ENCODE measurements at places on chromosomes 7 and 10. TPM values are rescaled to one million over a fixed set of nuclear protein-coding genes. Genes with fewer than 3 reads are reported as not detected.
A peak's percentile ranks its signal among the peaks of the same experiment; 100 is the strongest.

Gene TFEC
- 8.5 TPM for total RNA-seq

Gene HGF
- total RNA-seq: 12.6 TPM

Gene PAOX
- total RNA-seq: 7.0 TPM

GRCh38 chr10:12158111-12158510, 28.6 kb downstream of the SEC61A2 start:
- H3K4me3 ChIP-seq: no peak overlapping the region
- no peak for DNase-seq
- H3K4me1 ChIP-seq: no peaks in the 10 kb centered on the region
- H3K27ac ChIP-seq: no peak overlapping the region

DNA sequence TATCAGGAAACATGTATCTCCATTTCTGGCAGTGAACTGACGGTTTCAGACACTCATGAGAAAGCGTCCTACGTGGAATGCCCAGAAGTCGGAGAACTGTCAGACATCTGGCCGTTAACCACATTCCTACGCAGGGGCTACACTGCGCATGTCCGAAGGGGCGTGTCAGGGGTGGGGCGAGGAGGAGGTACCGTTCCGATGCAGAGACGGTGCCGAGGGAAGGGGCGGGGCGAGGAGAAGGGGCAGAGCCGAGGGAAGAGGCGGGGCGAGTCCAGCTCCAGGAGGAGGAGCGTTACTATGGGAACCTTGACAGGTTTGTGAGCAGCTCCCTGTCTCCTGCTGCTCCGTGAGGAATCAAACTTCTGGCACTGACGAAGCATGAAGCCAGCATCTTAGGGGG, 366.9 kb upstream of the NUPR2 start:
- H3K4me3 ChIP-seq: no peak overlapping the region
- DNase-seq: no peak
- H3K27ac ChIP-seq: no peak overlapping the region
- no peaks in the 10 kb centered on the region for H3K4me1 ChIP-seq
- no peaks in the 10 kb centered on the region for H3K36me3 ChIP-seq

DNA sequence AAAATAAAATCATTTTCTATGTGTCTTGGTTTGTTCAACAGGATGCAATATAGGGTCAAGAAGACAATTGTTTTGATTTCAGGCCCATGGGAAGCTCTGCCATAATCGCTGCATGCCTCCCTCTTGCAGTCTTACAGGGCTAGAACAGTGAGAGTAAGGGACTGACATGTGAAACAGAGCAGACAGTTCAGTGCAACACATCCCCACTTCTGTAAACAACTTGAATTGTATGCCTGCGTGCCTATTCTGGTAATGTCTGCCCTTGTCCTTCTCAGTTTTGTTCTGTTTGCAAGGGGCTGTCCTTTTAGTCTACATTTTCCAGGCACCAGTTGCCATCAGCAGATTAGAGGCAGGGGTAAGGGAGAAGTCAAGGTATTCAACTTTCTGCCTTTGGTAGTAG, 34.8 kb upstream of the GPR37 start:
- H3K27ac ChIP-seq: no peak overlapping the region
- H3K4me3 ChIP-seq: no peak overlapping the region
- DNase-seq: no peak
- H3K27me3 ChIP-seq: no peaks in the 10 kb centered on the region
- no peaks in the 10 kb centered on the region for H3K36me3 ChIP-seq

DNA sequence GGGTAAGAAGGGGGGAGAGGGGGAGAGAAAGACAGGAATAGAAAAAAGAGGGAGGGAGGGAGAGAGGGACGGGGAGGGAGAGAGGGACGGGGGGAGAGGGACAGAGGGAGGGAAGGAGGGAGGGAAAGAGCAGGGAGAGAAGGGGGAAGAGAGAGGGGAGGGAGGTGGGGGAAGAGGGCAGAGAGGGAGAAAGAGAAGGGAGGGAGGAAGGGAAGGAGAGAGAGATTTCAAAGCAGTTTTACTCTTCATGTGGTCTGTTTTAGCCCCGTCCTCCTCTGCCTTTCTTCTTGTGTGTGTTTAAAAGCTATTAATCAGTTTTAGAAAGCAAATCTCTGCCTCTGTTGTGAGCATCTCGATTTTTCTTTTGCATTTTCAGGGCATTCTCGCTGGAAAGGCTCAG, 237.0 kb downstream of the WDR37 start:
- DNase-seq: no peak
- H3K4me3 ChIP-seq: no peak overlapping the region
- H3K27ac ChIP-seq: no peak overlapping the region
- H3K27me3 ChIP-seq: no peaks in the 10 kb centered on the region
- H3K4me1 ChIP-seq: no peaks in the 10 kb centered on the region
- no peaks in the 10 kb centered on the region for H3K36me3 ChIP-seq

GRCh38 chr10:81909453-81909852, 34.5 kb downstream of the NRG3 start:
- no peak overlapping the region for H3K4me3 ChIP-seq
- no peaks in the 10 kb centered on the region for H3K4me1 ChIP-seq
- no peak overlapping the region for H3K27ac ChIP-seq
- DNase-seq: no peak

DNA sequence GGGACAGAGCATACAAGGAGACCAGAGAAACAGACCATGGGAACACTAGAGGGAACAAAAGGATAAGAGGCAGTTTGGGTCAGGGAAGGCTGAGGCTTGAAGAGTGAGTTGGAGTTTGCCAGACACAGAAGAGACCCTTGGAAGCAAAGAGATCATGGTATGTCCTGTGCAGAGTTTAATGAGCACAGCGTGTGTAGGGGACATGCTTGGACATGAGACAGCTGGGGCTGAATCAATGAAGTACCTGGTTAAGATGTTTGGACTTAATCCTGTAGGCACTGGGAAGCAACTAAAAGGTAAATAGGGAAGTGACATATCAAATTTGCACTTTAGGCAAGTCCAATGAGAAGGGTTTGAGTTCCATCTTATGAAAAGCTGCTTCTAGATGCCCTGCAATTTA, 79.6 kb downstream of the KIAA1217 start:
- H3K4me1 ChIP-seq: peaks cover 9% of the 10 kb centered on the region
- no peak overlapping the region for H3K27ac ChIP-seq
- DNase-seq: no peak
- H3K36me3 ChIP-seq: no peaks in the 10 kb centered on the region

GRCh38 chr10:71443676-71444075, 47.0 kb downstream of the CDH23 start:
- DNase-seq: no peak
- no peaks in the 10 kb centered on the region for H3K4me1 ChIP-seq
- H3K36me3 ChIP-seq: no peaks in the 10 kb centered on the region
- H3K27ac ChIP-seq: no peak overlapping the region
- no peak overlapping the region for H3K4me3 ChIP-seq
- no peaks in the 10 kb centered on the region for H3K27me3 ChIP-seq

DNA sequence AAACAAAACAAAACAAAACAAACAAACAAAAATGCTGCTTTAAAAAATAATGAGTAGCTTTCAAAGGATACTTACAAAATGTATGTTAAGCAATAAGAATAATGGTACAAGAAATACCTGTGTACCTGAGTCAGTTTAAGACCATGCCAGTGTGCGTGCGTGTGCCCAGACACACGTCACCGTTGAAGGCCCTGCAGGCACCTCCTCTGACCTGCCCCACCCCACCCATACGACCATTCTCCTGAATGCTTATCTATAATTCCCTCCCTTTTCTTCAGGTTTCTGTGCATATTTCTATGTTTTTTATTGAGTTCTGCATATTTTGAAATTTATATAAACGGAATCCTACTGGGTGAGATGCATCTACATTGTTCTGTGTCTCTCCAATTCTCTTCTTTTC, 374.2 kb upstream of the KLF6 start:
- DNase-seq: no peak
- no peak overlapping the region for H3K4me3 ChIP-seq
- H3K27ac ChIP-seq: no peak overlapping the region
- H3K4me1 ChIP-seq: no peaks in the 10 kb centered on the region
- no peaks in the 10 kb centered on the region for H3K36me3 ChIP-seq

- DNase-seq: no peak
- no peaks in the 10 kb centered on the region for H3K4me1 ChIP-seq
- H3K36me3 ChIP-seq: peaks cover 5% of the 10 kb centered on the region
- no peak overlapping the region for H3K27ac ChIP-seq
Measured at GRCh38 chr7:129431911-129432643, 2.2 kb upstream of the STRIP2 start.

GRCh38 chr10:12448729-12449391, 99.5 kb downstream of the CAMK1D start:
- peak overlapping the region; percentile 14 for H3K27ac ChIP-seq
- H3K36me3 ChIP-seq: no peaks in the 10 kb centered on the region
- no peaks in the 10 kb centered on the region for H3K27me3 ChIP-seq
- H3K4me1 ChIP-seq: peaks cover 9% of the 10 kb centered on the region
- no peak for DNase-seq

DNA sequence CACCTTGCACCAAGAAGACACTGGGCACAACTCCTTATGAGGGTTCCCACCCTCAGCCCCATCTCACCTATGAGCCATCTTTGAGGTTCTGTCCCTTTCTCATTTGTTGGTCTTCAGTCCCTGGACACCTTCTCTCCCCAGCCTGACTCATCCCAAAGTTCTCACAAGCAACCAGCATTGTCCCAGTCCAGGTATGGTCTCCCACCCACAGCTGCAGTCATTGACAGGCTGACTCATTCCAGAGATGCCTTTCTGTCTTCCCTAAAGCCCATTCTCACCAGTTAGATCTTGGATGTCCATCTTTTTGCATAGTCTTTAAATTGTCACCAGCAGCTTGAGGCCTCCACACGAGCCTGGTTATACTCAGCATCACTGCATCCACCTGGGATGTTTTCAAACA, 26.7 kb upstream of the BMPR1A start:
- peaks cover 27% of the 10 kb centered on the region for H3K4me1 ChIP-seq
- no peaks in the 10 kb centered on the region for H3K27me3 ChIP-seq
- no peak overlapping the region for H3K4me3 ChIP-seq

Data from thoracic aorta (tissue), 2 donors.